ENCODE measurements at places on chromosomes 6 and 20.
A peak's percentile ranks its signal among the peaks of the same experiment; 100 is the strongest.

DNA sequence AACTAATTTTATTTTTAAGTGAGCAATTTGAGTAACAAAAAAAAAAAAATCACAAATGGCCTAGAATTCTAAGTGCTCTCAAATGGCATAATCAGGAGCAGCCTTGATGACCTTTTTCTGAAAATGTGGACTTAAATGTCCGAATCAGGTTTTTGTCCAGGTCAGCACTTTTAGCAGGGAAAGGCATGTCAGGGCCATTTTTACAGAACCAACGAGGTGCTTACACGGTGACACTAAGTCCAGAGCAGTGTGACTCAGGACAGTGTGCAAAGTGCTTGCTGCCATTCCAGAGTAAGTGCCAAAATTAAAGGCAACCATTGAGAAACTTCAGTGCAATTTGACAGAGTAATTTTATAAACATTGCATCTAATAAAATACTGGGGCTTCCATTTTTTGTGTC is 127.8 kb downstream of the KIF16B start:
- DNase-seq: no peak

- peak; percentile 99 for DNase-seq
Measured at GRCh38 chr20:13839421-13840092, 54.7 kb downstream of the NDUFAF5 start.

GRCh38 chr20:19275038-19275629 is 62.7 kb downstream of the SLC24A3 start:
- DNase-seq: no peak

GRCh38 chr20:24379484-24379927 is 89.9 kb upstream of the SYNDIG1 start:
- no peak for DNase-seq

GRCh38 chr6:52595796-52596130 is 18.9 kb upstream of the TRAM2 start:
- DNase-seq: no peak

GRCh38 chr20:32287231-32287638 is 9.8 kb downstream of the KIF3B start:
- no peak for DNase-seq
